C1 segment of cervical spinal cord (tissue), 14 donors: ENCODE measurements at places on chromosomes 13 and 19.

DNA sequence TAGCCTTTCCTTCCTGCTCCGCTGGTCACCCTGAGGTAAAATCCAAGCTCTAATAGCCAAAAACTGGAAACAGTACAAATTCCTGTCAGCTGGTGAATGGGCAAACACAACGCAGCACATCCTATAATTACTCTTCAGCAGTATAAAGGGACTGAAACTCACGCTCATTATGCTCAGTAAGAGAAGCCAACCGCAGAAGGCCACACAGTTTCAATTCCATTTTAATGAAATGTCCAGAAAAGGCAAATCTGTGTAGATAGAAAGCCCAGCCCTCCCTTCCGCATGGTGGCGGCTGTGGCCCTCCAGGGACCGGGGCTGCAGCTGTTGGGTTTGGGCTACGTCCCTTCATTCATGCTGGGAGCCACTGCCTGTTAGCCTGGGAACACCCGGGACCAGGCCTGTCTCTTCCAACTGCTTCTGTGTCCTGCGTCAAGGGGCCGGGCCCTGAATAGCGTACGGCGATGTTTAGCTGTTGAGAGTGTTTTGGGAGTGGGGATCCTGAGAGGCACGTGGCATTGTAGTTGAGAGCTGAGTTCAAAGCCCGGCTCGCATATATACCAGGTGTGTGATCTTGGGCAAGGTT, 23.5 kb downstream of the NKPD1 start:
- DNase-seq = peak; percentile 9

DNA sequence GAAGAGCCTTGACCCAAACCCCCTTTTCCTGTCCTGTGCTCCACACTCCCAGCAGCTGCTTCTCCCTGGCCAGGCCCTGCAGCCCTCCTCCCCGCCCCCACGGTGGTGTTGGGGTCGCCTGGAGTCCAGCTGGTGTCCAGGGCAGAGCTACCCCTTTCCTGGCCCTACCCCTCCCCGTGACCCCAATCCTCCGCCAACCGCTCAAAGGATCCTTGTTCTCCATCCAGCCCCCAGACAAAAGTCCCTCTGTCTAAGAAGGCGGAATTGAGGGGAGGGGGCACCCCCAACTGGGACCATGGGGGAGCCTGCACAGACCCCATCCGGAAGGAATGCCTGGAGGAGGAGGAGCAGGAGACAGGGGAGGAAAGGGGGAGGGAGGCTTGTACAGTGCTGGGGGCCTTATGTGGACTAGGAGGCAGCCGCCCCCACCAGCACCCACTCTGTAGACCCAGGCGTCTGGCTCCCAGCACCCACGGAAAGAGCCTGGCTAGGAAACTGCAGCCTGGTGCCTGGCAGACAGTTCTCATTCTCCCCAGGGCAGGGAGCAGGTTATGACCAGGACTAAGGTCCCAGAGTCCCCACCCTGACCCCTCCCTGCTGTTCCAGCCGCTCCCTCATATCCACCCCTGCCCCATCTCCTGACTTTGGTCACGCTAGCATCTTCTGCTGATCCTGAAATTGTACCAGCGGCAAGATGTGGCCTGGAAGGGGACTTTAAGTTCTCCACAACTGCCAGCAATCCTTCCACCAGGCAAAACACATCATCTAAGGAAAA, at the start of gene FXYD3:
TSS of gene FXYD3 (plus strand) at position 647 of the 775 bp plus-strand sequence. CDS start 3,554 bp downstream, outside the sequence.
- peak; percentile 92 for DNase-seq

GRCh38 chr19:38634757-38635482, 12.5 kb upstream of the ACTN4 start:
- no peak for DNase-seq

GRCh38 chr19:46481223-46481848, 10.0 kb upstream of the PNMA8A start:
- DNase-seq = no peak

- no peak for DNase-seq
Measured at GRCh38 chr19:457636-458035, 3.2 kb downstream of the SHC2 start.
